NCI-H774 (cell line): ENCODE measurements at places on chromosomes 7 and 10.

DNA sequence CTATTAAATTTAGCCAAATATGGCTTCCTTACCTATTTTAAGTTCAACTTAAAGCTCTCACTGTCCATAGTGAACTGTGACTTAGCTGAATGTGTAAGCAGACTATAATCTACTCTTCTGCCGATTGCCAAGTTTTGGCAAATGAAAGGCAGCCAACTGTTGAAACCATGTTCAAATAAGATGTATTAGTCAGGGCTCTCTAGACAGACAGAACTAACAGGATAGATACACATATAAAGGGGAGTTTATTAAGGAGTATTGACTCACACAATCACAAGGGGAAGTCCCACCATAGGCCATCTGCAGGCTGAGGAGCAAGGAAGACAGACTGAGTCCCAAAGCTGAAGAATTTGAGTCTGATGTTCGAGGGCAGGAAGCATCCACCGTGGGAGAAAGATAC is 837.7 kb upstream of the AUTS2 start:
- DNase-seq: no peak

DNA sequence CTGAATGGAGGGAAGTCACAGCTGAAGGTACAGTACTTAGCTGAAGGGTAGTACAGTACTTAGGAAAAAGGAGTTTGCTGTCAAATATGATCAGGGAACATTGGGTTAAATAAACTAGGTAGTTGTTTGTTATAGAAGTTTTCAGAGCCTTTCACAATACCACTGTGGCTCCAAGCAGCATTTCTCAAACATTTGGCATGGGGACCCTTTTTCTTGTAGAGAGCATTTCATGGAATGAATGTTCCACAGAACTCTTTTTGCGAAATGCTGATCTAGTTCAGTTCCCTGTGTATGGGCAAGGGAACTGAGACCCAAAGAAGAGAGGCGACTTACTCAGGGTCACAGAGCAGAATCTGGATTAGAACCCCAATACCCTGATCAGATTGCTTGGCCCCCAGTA is 31.5 kb upstream of the DDX50 start:
- no peak for DNase-seq

- no peak for DNase-seq
These were observed 32.7 kb upstream of the TARP start for GRCh38 chr7:38306171-38306570.

- no peak for DNase-seq
These were observed 275.8 kb downstream of the DIP2C start for GRCh38 chr10:413662-414071.

- DNase-seq: no peak
These were observed 31.3 kb upstream of the SMC3 start for GRCh38 chr10:110535958-110536891.

- DNase-seq: no peak
These were observed 432.6 kb upstream of the KLF6 start for GRCh38 chr10:4217653-4218052.

DNA sequence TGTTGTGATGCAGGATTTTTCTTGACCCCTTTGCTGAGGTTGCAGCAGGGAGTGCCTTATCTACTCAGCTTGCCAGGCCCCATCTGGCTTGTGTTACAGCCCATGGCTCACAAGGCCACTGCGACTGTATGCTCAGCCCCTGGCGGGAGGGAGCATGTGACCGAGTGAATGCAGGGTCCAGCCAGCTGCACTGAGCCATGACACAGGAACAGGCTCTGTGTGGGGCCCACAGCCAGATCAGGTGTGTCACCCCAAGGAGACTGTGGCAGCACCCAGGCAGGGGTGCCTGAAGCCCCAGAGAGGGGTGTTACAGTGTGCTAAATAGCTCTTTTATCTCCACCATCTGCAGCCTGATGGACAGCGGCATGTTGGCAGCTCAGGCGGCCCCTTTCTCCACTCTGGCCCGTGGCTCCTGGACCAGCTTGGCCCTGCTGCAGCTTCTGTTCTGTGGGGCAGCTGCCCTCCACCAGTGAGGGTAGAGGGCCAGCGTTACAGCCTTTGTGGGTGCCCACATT is 2.6 kb upstream of the PCBD1 start:
- DNase-seq: no peak

DNA sequence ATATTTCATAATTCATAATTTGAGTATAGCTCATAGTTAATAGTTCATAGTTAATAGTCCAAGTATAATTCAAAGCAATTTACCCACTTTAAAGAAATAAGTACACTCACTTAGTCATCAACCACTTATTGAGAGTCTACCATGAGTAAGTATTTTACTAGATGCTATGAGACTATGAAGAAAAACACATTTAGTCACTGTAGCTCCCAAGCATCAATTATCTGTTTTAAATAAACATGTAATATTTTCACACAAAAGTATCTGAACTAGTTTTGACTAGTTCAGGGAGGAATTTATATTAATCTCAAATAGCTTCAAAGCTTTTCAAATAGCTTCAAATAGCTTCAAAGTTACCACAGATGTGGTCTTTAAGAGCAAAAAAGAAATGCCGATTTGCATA is 119.2 kb downstream of the ANK3 start:
- no peak for DNase-seq

DNA sequence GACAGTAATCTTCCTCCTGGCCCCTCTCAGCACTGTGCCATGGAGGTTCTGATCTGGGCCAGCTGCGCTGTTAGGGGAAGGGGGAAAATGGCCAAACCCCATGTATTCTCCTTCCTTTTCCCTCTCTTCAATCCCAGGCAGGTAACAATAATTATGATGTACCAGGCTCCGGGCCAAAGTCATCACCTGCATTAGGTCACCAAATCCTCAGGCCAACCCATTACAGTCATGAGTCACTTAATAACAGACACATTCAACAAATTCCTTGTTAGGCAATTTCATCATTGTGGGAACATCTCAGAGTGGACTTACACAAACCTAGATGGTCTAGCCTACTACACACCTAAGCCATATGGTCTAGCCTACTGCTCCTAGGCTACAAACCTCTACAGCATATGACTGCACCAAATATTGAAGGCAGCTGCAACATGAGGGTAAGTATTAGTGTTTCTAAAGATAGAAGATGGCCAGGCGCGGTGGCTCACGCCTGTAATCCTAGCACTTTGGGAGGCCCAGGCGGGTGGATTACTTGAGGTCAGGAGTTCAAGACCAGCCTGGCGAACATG is 2.2 kb upstream of the HSPB1 start:
- peak; percentile 79 for DNase-seq

DNA sequence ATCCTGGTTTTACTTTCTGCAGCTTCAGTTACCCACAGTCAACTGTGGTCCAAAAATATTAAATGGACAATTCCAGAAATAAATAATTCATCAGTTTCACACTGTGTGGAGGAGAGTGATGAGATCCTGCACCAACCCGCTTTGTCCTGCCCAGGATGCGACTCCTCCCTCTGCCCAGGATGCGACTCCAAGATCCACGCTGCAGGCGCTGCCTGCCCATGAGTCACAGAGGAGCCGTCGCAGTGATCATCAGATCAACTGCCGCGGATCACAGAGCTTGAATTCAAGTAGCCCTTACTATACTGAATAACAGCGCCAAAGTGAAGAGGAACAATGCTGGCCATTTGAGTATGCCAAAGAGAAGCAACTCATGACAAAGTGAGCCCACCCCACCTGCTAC is 61.5 kb downstream of the GRB10 start:
- no peak for DNase-seq

GRCh38 chr7:147999962-148000361 is 590.6 kb upstream of the C7orf33 start:
- no peak for DNase-seq

DNA sequence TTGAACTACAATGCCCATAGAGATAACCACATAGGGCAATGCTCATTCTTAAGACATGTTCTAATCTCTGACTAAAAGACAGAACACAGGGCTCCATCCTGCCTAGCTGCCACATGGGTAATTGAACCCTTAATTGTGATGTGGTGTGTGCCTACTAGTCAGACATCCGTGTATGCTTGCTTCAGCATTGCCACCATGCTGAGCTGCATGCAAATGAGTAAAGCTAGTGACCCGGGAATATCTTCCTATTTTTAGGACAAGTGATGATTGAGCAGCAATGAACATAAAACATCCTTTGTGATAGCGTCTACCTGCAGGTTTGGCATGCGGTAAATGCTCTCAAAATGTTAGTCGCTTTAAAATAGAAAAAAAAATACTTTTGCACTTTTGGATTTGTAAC is 115.8 kb downstream of the MAGI2 start:
- no peak for DNase-seq

- DNase-seq: no peak
These were observed 108.7 kb downstream of the TCF7L2 start for GRCh38 chr10:113058523-113059370.

DNA sequence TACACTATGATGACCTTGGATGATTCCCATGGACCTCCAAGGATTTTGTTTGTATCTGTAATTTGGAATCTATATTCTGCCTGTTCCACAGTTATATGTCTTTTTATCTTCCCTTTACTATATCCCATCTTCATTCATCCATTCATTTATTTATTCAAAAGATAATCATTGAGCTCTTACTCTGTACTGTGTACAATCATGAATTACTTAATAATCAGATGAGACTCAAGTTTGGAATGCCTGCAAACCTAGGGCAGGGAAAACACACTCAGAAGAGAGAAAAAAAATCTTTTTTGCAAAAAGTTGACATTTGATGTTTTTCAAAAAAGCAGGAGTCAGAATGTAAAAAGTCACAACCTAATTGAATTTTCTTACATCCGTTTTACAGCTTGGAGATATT is 170.2 kb upstream of the GNAI1 start:
- no peak for DNase-seq

GRCh38 chr10:131574363-131574706 is 262.8 kb upstream of the TCERG1L start:
- DNase-seq: no peak

DNA sequence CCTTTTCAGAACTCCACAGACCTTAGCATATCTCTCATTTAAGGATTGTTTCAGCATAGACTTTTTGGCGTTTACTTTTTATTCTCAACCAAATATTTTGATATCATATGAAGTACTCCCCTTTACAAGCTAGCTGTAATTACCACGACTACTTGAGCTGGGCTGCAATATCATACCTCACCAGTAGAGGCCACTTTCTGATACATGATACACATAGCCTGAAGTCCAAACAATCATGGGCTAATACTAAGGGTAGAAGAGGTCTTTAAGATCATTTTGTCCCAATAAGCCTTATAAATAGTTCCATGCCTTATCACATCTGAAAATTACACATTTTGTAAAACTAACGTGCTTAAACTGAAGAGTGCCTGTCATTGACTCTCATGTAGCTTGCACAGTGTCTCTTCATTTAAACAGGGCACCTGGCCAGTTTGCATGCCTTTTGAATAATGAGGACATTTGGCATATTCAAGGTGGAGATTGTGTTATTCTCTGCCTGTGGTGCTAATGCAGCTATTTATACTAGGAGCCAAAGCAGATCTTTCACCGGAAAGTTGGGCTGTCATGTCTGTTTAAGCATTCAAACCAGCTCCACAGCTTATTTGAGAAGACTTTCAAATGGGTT is 403.7 kb upstream of the ZMIZ1 start:
- no peak for DNase-seq

DNA sequence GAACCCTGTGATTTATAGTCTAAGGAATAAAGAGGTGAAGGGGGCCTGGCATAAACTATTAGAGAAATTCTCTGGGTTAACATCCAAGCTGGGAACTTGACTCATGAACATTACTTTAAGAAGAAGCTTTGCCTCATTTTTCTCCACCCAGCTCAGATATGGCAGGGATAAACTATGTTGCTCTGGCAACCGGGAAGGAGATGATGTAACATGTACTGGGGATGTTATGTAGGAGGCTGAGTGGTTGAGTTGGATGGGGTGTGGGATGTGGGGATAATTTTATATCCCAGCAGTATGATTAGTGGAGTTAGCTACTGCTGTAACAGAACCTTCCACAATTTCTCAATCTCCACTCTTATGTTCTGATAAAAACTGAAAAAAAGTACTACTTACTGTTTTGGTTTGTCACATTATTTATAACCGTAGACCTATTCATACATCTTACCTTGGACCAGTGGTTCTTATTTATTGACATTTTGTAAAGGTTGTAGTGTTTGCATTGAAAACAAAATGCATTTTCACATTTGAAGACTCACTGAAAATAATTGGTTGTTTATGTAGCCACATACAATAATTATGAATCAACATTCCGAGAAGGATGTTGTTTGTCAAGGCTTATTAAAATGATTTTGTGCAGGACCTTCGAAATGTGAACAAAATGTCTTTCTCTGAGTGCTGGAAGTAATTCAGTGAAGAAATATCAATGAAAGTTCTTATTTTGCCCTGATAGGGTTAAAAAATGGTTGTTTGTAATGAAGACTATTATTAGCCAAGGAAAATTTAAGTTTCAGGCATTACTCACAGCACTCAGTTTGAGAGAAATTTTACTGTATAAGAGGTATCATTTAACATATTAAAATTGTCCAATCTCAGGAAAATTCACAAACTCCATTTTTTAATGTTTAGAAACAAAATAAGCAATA is 1.3 kb downstream of the OR2F2 start:
- DNase-seq: no peak

DNA sequence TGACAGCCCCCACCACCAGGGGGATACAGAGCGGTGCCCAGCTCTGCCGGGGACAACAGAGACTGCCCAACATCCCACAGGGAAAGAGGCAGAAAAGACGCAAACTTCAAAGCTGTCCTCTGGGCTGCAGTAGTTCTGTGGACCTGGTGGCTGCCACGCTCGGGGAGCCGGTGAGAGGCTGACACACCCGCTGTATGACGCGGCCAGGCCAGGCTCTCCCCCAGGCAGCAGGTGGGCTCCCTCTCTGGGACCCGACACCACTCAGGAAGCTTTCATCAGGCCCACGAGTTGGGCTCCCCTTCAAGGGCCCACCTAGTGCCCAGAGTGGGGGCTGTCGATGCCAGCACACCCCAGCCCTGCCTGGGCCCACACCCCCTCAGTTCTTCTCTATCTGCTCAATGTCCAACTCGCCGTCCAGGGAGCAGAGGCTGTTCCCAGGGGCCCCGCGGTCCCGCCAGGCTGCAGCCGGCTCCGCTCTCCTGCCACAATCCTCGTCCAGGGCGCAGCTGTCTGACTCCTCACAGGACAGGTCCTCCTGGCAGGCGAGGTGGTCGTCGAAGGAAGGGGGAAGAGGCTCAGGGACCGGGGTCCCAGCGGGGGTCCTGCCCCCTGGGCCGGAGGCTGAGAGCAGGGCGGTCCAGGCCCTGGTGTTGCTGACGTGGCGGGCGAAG is 121.2 kb downstream of the FAM53B start:
- DNase-seq: no peak

DNA sequence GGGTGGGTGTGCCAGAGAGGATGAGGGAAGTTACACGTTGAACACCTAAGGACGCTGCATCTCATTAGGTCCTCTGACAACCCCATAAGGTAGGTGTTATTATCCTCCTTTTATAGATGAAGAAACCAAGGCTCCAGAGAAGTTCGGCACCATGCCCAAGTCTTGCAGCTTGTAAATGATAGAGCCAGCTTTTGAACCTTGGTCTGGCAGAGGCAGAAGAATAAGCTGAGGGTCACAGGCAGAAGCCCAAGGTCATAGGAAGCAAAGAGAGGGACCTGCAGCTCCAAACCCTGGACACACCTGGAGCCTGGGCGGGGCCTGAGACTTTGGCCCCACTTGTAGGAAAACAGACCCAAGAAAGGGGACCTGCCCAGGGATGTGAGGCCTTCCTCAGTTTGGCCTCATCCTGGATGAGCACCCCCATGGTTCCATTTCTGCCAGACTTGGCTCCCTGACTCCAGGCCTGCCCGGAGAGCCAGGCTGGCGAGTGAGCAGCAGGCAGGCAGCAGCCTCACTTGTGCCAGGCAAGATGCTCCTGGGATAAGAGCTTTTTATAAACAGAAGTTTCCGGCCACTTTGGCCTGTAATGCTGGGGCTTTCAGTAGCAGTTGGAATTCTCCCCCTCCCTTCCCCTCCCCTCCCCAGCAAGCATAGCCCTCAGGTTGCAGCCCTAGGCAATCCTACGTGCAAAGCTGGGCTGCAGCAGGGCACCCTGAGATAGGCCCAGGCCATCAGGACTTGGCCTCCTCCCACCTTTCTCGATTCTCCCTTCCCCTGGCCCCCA is 2.4 kb downstream of the KCNH2 start:
- DNase-seq: no peak
